T-helper 1 cell treated with Interleukin-12 subunit alpha and Interleukin-12 subunit beta and Interleukin-4 antibody, amounts not matched to agents 30 ng/mL and 1 ng/mL, for 36 hours (primary cell): ENCODE measurements at places on chromosomes 16 and 17. TPM values are rescaled to one million over a fixed set of nuclear protein-coding genes. Genes with fewer than 3 reads are reported as not detected.

NECAB2 gene
- not detected in 2 replicates for total RNA-seq

MT1B gene
- not detected in 2 replicates for total RNA-seq

C16orf92 gene
- not detected in 2 replicates for total RNA-seq

KRTAP2-2 gene
- not detected in 2 replicates for total RNA-seq

KCNH6 gene
- total RNA-seq = not detected in 2 replicates

ELOB gene
- total RNA-seq = 263 and 264 TPM in 2 replicates

SLC9A5 gene
- total RNA-seq = 3.5 and 3.7 TPM in 2 replicates

GABARAP gene
- total RNA-seq = 287 and 288 TPM in 2 replicates

FOXJ1 gene
- total RNA-seq = 0.22 and 0.32 TPM in 2 replicates

PLCG2 gene
- 10.9 and 13.3 TPM in 2 replicates for total RNA-seq

PRR29 gene
- total RNA-seq = 2.2 and 3.0 TPM in 2 replicates

UNK gene
- 33.0 and 33.7 TPM in 2 replicates for total RNA-seq

RASD1 gene
- total RNA-seq = 1.4 and 2.1 TPM in 2 replicates

PIK3R5 gene
- total RNA-seq = 63.5 and 74.1 TPM in 2 replicates

GIT1 gene
- total RNA-seq = 59.2 and 61.3 TPM in 2 replicates

SPATA32 gene
- 0.37 and 0.44 TPM in 2 replicates for total RNA-seq

SBK1 gene
- 3.6 and 4.4 TPM in 2 replicates for total RNA-seq

ABCA10 gene
- total RNA-seq = 0.66 and 1.2 TPM in 2 replicates

ADAP2 gene
- total RNA-seq = 0.59 and 1.2 TPM in 2 replicates

PRSS33 gene
- total RNA-seq = not detected in 2 replicates

EVPLL gene
- not detected in 2 replicates for total RNA-seq

RAB26 gene
- 0.44 TPM in 1 of 2 replicates, not detected in the other for total RNA-seq

ZNF624 gene
- 3.8 and 4.4 TPM in 2 replicates for total RNA-seq

DYNLL2 gene
- total RNA-seq = 31.0 and 31.9 TPM in 2 replicates

NLRC3 gene
- total RNA-seq = 96.4 and 99.9 TPM in 2 replicates

C16orf82 gene
- total RNA-seq = not detected in 2 replicates

TBC1D3B gene
- total RNA-seq = 12.9 and 14.1 TPM in 2 replicates

CFAP52 gene
- total RNA-seq = not detected in 2 replicates

TOX3 gene
- not detected in 2 replicates for total RNA-seq

CHST6 gene
- total RNA-seq = not detected in 2 replicates

MEOX1 gene
- 0.47 and 0.49 TPM in 2 replicates for total RNA-seq

MEIOB gene
- total RNA-seq = not detected in 2 replicates

SRSF1 gene
- total RNA-seq = 357 and 368 TPM in 2 replicates

KRT40 gene
- not detected in 2 replicates for total RNA-seq

ABCC12 gene
- total RNA-seq = not detected in 2 replicates

RNF157 gene
- 104 and 107 TPM in 2 replicates for total RNA-seq

SULT1A1 gene
- 5.8 and 6.4 TPM in 2 replicates for total RNA-seq

TBC1D3D gene
- total RNA-seq = 0.80 and 1.8 TPM in 2 replicates

PARD6A gene
- total RNA-seq = 10.2 and 11.1 TPM in 2 replicates

SLC5A2 gene
- total RNA-seq = not detected in 2 replicates

RRAD gene
- 0.95 and 1.1 TPM in 2 replicates for total RNA-seq

GUCY2D gene
- total RNA-seq = not detected in 2 replicates

CSF3 gene
- total RNA-seq = not detected in 2 replicates

SPATA22 gene
- 0.20 TPM in 1 of 2 replicates, not detected in the other for total RNA-seq

KDM8 gene
- total RNA-seq = 17.2 and 18.9 TPM in 2 replicates

SLC12A3 gene
- total RNA-seq = not detected in 2 replicates

ALDOC gene
- total RNA-seq = 142 and 146 TPM in 2 replicates

VMO1 gene
- 0.51 TPM in 1 of 2 replicates, not detected in the other for total RNA-seq

KCNJ12 gene
- not detected in 2 replicates for total RNA-seq

KRT31 gene
- total RNA-seq = not detected in 2 replicates

CCR7 gene
- total RNA-seq = 169 and 171 TPM in 2 replicates

OR1F1 gene
- not detected in 2 replicates for total RNA-seq

UBALD2 gene
- total RNA-seq = 287 and 292 TPM in 2 replicates

NPIPA5 gene
- total RNA-seq = 15.7 and 17.2 TPM in 2 replicates

CHRNE gene
- 0.78 and 0.88 TPM in 2 replicates for total RNA-seq

KRTAP9-8 gene
- total RNA-seq = not detected in 2 replicates

G6PC1 gene
- not detected in 2 replicates for total RNA-seq

GRAP gene
- 28.5 and 30.4 TPM in 2 replicates for total RNA-seq

KRTAP4-4 gene
- total RNA-seq = not detected in 2 replicates

ZSCAN10 gene
- total RNA-seq = 0.12 and 0.24 TPM in 2 replicates
